ENCODE measurements at places on chromosomes 11 and 22.

- peak; percentile 40 for DNase-seq
Measured at GRCh38 chr22:17773606-17774205, 563 bp downstream of the BID start.

GRCh38 chr11:103325686-103326069 is 216.5 kb downstream of the DYNC2H1 start:
- DNase-seq: no peak

DNA sequence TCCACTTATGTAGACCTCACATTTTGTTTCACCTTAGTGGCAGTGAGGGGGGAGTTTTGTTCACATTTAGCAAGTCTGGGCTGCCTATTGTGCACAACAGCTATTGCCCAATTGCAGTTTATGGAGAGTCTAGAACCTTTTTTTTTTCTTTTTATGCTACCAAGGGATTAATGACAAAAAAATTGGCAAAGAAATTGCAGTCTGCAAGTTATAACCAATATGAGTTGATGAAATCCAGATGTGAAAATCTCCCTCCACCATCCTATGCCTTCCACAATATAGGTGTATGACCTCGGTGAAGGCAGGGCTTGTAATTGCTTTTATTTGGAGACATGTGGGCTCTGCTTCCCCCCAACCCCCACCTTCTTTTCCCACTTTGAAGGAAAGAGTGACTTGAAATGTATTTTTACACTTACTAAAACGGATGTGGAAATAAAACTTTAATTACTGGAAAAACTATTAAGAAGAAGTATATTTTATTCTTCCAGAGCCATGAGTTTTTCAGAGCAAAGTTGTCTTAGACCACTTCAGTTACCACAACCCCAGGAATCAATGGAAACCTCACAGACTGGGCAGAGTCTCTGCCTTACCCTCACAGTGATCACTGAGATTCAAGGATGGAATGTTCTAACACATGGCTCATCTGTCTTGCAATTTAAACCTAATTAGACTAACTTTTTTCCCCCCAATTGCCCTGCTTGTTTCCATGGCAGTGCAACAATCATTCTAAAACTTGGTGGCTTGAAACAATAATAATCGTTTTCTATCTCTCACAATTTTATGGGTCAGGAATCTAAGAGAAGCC is 120.8 kb upstream of the SLC5A12 start:
- DNase-seq: no peak

- DNase-seq: peak; percentile 81
Measured at GRCh38 chr22:40651563-40652501, 15.3 kb upstream of the MRTFA start.

DNA sequence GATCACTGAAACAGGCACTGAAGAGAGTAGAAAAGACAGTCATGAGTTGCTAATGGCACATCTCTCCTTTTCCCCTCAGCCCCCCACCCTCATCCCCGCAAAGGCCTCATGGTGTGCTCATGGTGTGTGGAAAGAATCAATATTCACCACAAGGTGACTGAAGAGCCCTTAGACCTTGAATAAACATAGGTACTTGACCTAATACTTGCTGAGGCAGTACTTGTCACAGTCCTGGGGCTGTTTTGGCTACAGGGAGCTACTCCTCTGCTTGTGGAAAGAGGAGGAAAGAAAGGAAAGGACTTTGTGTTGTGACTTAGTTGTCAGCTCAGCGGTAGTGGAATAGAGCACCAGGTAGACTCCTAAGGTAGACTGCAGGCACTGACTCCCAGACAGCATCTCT is 537.8 kb upstream of the CCDC179 start:
- no peak for DNase-seq

GRCh38 chr11:1839924-1840779 is 1.4 kb downstream of the TNNI2 start:
- DNase-seq: no peak

DNA sequence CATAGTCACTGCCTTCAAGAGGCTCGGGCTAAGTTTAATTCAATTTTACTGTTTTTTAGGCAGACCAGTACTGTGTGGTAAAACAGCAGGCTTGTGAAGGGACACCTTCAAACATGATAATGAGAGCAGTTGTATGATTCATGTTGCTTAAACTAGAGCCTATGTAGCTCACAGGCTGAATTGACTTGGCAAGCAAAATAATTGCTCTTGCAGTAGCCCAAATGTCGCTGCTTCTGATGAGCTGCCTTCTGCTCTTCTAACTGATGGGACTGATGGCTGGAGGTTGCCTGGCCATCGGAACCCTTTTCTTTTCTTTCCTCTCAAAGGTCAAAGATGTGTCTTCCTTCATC is 137.6 kb downstream of the MAML2 start:
- no peak for DNase-seq

DNA sequence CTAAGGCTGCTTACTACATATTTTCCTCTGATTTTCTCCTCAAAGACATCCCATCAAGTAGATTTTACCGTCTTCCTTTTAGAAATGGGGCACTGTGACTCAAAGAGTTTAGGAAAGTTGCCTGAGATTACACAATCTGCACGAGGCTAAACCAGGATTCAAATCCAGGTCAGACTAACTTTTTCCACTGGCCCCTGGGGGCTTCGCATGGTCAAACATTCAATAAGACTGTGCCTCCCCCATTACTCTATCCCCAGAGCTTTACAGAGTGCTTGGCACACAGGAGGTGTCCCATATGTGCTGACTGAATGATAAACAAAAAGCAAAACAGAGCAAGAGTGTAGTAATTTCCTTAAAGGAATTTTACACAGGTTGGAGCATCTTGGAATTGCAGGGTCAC is 118.1 kb upstream of the TEAD1 start:
- no peak for DNase-seq

DNA sequence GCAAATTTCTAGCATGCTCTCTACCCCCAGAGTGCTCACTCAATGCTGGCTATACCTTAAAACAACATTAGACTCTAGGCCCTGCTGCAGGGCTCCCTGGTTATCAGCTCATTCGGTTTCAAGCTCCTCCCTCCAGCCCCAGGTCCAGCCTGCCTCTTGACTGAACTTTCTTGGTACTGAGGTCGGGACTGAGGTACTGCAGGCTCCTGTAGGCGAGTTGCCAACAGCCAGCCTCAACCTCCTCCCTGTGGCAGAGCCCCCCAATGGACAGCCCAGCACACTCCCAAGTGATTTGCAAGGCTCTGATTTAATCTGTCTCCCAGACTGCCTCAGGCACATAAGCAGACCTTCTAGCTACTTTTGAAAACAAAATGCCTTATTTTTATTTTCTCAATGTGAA is 73.6 kb upstream of the EIF3M start:
- no peak for DNase-seq

- no peak for DNase-seq
Measured at GRCh38 chr11:126930091-126930841, 70.3 kb downstream of the KIRREL3 start.

- no peak for DNase-seq
Measured at GRCh38 chr11:77170107-77170506, 42.1 kb downstream of the MYO7A start.

GRCh38 chr11:28962502-28962901 is 854.3 kb downstream of the METTL15 start:
- no peak for DNase-seq

- no peak for DNase-seq
Measured at GRCh38 chr11:133957900-133958299, 1.1 kb upstream of the IGSF9B start.

- DNase-seq: no peak
Measured at GRCh38 chr22:49687786-49688515, 139.7 kb downstream of the BRD1 start.

GRCh38 chr11:62430425-62430824 is 11.6 kb downstream of the SCGB1A1 start:
- no peak for DNase-seq

DNA sequence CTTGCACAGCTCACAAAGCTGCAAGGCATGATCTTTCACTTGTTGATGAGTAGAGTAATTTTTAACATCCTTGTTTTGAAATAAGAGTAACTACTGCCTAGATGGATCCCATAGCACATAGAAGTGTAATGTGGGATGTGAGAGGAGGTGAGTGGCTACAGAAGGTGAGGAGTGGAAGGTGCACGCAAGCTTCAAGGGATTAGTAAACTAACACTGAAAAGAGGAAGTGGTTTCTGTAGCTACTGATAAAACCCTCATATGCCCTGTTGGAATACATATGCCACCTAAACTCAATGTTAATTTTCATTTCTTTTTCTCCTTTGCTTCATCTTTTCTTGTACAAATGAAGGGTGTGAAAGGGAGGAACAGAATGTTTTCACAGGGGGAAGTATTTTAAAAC is 22.0 kb upstream of the CTSC start:
- no peak for DNase-seq

- no peak for DNase-seq
Measured at GRCh38 chr11:104120493-104121137, 43.3 kb downstream of the PDGFD start.

DNA sequence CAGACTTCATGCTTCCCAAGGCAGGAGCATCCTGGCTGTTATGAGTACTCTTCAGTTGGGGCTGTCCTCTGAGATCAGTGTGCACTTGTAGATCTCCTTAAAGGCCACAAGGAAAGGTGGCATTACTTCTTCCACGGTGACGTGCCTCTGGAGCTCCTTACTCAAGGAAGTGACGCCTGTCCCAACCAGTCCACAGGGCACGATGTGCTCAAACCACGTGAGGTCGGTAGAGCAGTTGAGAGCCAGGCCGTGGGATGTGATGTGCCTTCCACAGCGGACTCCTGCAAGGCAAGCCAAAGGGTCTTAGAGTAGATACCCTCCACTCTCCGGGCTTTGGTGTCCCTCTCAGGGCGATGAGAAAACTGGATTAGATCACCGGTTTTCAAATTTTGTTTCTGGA is 1.4 kb downstream of the LIPT2 start:
- DNase-seq: no peak

DNA sequence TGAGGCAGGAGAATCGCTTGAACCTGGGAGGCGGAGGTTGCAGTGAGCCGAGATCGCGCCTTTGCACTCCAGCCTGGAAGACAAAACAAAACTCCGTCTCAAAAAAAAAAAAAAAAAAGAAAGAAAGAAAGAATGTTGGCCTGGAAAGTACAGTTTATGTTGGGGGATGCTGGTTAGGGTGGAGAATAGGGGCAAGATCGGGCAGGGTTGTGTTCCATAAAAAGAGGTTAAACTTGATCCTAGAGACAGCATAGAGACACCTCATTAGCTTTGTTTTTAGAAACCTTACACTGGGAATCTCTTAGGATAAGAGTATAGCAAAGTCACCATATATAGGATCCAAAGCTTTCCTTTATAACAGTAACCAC is 1.9 kb upstream of the FTH1 start:
- DNase-seq: no peak

DNA sequence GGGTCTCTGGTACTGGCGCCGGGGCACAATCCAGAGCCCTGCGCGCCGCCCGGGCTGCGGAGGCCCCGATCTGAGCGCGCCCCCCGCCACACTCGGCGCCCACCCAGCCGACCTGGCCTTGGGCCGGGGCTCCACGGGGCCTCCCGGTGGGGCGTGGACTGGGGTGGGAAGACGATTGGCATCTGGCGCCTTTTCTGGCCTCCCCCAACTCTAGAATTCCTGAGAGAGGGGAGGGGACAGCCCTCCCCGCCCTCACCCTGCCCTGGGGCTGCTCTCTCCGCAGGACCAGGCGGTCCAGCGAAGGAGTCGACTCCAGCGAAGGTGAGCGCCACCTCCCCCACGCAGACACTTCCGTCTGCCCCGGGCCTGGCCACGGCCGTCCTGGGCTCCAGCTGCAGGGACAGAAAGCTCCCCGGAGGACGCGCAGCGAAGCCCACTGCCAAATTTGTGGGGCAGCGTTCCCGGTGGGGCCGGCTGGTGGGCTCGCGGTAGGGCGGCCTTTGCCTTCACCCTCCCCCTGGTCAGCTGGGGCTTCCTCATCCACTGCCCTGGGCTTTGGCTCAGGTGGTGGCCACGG is 593 bp downstream of the SSH3 start:
- DNase-seq: no peak

DNA sequence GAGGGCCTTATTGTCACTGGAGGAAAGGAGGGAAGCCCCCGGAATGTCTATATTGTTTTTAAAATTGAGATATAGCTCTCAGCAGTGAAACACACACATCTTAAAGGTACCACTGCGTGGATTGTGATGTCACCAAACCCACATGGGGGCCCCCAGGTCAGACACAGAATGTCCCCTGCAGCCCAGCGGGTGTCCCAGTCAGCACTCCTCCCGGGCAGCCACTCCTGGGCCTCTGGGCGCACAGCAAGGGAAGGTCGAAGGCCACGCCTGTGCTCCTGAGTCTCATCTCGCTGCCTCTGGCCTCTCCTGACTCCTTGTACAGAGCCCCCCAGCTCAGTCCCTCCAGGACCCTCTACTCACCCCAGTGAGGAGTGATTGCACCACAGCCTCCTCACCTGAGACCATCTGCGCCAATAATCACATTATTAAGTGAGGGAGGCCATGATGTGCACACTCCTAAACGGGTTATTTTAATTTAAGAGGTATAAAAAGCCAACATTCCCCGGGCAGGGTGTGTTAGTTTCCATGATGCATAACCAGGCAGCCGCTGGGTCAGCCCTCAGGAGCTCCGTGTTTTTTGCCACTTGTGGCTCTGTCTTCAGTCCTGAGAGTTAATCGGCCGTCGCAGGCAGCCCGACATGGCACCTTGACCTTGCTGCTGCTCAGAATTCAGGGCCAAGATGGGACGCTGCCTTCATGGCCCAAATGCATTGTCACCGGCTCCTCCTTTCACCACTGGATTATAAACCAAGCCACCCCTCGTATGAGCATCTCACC is 1089.3 kb downstream of the BRD1 start:
- no peak for DNase-seq

GRCh38 chr11:74744277-74744676 is 4.4 kb upstream of the RNF169 start:
- DNase-seq: no peak

DNA sequence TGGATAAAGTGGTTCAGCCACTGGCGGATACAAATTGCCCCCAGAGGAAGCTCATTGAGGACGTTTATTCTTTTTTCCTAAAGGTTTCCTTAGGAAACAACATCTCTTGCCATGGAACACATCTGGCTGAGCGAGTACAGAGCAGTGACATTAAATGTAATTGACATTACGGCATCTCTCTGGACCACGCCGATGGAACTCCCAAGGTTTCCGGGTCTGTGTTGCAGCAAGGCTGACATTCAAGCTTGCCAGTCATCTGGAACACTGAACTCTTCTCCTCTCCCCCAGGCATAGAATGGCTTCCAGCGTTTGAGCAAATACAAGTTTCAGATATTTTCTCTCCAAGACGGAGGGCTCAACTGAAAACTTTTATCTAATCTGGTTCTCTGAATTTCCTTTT is 42.1 kb downstream of the CLMP start:
- DNase-seq: no peak

DNA sequence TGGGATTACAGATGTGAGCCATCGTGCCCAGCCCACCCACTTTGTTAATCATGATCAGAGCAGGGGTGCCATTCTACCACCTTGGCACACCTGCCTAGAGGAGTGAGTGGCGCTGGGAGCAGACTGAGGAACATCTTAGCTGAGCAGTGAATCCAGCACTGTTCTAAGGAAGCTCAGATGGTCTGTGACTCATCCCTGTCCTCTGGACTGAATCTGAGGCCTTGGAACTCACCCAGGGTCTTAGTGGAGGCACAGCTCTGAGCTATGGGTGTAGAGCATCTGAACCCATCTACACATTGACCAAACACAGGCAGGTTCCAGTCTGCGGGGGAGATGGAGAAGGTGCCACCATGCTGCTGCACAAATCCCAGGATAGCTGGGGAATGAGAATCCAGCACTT is 14.9 kb downstream of the PGAP2 start:
- no peak for DNase-seq

GRCh38 chr11:57761301-57762234 is at the start of gene CTNND1:
Gene CTNND1 (plus strand): TSS chr11:57761802. CDS start chr11:57791479, 29,677 bp downstream.
- no peak for DNase-seq
